ENCODE measurements at places on chromosomes 6 and 20.

DNA sequence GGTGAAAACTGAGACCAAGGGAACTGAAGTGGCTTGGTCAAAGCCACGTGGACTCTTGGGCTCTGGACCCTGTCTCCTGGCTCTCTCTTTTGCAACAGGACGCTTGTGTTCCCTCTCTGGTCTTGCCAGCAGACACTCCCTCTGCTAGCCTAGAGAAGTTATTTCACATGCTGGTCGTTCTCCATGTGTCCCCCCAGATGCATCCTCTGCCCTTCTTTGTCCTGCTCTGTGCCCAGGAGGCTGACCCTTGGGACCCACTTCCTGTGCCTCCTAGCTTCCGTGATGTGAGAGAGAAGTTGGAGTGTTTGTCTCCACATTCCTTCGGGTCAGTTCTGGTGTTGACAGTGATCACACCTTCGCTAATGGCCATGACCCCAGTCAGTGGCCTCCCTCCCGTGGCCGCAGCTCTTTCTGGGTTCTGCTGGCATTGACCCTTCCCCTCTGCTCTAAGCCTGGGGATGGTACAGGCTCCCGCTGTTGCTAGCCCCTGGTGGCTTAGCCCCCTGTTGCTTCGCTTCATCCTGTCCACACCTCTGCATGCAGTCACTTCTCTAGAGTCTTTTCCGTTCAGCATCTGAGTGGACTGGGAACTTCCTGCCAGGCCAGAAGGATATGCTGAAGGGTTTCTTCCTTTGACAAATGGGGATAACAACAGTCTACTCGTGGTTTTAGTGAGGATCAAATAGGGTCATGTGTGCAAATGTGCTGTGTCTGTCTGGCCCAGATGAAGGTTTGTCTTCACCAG, 70.1 kb upstream of the BMP2 start:
- DNase-seq = no peak

DNA sequence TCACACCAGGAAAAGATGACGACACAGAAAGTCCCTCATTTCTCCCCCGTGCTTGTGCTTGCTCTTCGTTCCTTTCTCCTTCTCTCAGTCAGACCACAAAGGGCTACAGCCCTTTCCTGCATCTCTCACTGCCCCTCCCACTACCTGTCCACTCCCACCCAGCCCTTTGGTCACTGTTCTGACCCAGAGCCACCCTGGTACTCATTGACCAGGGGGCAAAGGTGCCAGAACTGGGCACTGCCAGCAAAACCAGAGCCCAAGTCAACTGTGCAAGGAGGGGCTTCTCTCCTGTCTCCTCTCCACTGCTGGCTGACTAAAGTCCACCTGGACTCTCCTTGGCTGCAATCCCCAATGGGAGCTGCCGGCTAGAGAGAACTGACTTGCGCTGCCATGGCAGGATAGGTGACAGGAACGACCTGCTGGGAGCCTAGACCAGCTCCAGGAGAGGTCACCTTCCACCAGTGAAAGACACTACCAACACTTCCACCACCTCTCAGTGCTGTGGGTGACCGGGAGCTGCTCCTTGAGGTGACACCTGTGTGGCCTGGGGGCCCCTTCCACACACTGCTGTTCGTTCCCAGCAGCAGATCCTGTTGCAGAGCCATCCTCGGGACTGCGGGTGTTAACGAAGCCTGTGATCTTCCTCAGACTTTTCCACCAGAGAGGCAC, 32.8 kb downstream of the KCNK17 start:
- no peak for DNase-seq

GRCh38 chr20:9392892-9393857, 121.2 kb upstream of the LAMP5 start:
- DNase-seq = peak; percentile 65

DNA sequence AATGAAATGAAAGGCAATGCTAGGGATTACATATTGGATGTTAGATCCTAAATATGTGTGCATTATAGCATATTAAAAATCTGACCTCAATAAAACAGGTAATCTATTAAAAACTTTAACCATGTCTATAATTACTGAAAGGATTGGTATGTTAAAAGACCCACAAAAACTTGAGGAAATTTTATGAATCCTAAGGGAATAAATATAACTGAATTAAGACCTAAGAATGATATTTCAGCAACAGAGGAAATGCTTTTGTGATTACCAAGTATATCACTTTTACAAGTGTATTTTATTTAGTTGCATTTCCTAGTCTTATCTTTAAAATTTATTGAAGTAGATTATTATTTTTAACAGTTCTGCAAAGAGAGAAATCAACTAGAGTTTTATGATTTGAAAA, 571.5 kb downstream of the HDGFL1 start:
- no peak for DNase-seq

GRCh38 chr6:133632906-133633305, 256.0 kb upstream of the TCF21 start:
- DNase-seq = no peak

DNA sequence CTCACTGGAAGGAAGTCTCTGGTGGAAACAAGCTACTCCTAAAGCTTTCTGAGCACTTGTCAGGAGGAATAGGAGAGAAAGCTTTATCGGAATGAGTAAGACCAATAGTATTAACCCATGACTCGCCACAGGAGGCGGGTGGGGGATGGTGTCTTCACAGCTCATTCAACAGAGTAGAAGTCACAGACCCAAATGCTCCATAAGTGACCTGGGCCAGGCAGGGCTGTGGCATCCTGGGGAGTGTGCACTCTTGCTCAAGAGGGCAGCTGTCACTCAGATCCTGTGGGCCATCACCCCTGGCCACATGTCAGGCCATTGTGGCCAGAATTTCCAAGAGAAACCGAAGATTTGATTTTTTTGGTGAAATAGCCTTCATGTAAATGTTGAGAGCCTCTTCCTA, 116.0 kb downstream of the SYCP2 start:
- DNase-seq = no peak

GRCh38 chr20:47533518-47534062, 31.9 kb downstream of the NCOA3 start:
- DNase-seq = no peak

DNA sequence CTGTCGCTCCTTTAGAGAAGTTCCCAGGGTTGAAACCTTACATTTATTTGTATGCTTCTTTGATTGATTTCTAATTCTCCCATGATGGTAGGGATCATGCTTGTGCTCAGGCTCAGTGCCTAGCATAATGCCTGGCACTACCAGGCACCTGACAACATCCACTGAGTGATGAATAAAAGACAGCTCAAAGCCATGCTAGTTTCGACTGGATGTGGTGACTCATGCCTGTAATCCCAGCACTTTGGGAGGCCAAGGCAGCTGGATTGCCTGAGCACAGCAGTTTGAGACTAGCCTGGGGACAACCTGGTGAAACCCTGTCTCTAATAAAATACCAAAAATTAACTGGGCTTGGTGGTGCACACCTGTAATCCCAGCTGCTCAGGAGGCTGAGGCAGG, 11.6 kb upstream of the CD164 start:
- no peak for DNase-seq

DNA sequence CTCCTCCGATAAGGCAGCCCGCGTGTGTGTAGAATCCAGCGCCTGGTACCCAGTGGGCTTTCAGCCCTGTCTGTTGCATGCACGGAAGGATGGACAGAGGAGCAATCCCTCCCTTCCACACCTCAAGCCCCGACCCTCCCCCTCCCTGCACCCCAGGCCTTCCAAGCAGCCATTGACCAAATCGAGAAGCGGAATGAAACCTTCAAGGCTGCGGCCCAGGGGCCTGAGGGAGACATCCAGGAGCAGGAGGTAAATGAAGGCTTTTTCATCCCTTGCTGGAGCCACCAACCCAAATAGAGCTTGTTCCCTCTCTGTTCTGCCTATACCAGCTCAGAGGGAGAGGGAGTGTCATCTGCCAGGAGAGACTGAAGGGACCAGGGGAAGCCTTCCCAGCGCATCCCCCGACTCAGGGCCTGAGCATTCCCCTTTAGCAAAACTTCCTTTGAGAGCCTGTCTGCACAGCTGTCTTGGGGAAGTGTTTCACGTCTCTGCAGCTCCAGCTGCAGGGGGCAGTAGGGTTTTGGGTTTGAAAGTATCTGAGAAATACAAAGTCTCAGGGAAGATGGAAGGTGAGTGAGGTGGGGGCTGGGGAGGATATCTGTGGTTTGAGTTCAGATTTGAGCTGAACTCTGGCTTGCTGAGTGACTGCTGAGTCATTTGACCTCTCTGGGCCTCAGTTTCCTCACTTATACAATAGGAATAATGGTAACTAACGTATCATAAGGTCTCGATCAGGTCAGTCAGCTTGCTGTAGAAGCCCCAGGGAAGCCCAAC, 16.1 kb downstream of the FGD2 start:
- DNase-seq = peak; percentile 62

GRCh38 chr6:73823832-73824231, 127.8 kb downstream of the CD109 start:
- no peak for DNase-seq

GRCh38 chr6:75478929-75479328, 14.7 kb downstream of the FILIP1 start:
- no peak for DNase-seq

DNA sequence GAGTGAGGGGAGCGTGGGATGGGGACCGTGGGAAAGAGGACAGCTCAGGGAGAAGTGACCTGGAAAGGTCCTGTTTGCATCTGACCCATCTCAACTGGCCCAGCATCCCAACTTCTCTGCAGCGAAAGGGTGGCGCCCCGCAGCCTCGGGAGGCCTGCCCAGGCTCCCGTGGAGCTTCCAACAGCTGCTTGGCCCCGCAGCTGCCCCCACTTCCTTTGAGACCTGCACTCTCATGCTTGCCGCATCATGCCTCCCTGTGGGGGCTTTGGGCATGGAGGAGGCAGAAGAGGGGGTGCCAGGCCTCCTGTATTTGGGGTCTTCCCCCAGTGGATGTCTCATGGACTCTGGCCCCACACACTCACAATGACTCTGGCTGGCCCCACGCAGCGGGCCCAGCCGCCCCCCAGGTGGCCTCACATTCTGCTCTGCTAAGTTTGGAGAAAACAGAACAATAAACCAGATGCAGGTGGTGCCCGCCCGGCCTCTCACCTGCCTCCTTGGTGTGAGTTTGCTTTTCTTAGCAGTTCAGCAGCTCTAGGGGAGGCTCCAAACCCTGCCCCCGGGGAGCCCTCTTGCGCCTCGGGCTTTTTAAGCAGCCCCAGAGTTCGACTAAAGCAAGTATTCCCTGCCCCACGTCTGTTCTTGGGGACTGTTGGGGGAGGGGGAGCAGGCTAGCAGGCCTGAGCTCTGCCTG, 40.7 kb downstream of the CPXM1 start:
- no peak for DNase-seq

- no peak for DNase-seq
Observed at GRCh38 chr6:106847116-106847515, 127.4 kb downstream of the CD24 start.

GRCh38 chr6:113464536-113464935, 392.6 kb upstream of the MARCKS start:
- no peak for DNase-seq

- peak; percentile 66 for DNase-seq
Observed at GRCh38 chr6:37819802-37820717, 533 bp downstream of the ZFAND3 start.

DNA sequence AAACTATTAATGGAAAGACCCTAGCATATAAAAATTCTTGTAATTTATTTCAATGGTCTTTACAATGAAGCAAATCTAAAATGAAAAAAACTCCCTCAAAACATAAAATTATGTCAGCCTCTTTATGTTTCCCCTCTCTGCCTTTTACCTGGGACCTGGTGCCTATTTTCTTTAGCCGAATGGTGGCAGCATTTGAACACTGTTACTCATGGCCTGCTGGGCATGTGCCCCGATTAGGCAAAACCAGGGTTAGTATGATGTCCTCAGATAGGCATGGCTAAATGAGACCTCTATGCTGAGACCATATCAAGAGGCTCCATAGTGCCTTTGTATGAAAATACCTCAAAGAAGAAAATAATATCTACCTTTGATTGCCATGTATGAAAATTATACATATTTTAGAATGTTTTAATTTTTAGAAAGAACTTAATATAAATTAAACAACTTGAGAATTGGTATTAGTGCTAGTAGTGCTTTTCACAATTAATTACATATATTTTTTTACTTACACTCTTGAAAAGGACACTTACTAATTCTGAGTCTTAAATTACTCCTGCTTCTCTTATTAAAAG, 22.5 kb upstream of the C6orf58 start:
- no peak for DNase-seq

GRCh38 chr6:52157301-52157941, 28.8 kb upstream of the IL17A start:
- no peak for DNase-seq

DNA sequence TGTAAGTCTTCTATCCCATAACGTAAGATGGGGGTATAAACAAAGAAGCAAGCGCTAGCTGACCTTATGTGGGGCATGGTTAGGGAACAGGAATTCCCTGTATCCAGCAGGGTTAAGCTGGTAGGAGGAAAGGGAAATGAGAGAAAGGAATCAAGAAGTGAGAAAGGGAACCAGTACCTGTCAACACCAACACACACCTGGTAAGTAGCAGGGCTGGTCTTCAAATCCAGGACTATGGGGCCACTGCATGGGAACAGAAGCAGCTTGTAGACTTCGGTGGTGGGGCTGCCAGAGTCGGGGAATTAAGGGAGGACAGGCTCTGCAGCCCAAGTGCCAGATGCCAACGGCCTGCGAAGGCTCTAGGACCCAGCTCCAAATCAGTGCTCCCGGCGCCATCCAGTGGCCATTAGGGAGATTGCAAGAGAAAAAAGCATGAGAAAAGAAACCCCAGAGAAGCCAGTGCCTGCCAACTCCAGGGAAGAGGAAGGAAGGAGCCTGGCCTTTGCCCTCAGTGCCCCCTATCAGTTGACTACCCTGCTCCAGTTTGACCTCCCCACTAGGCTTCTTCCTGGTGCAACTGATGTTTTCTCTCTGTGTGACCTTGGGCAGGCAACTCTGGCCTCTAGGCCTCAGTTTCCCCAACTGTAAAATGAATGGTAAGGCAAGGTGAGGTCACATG, 15.8 kb upstream of the RBPJL start:
- peak; percentile 80 for DNase-seq

DNA sequence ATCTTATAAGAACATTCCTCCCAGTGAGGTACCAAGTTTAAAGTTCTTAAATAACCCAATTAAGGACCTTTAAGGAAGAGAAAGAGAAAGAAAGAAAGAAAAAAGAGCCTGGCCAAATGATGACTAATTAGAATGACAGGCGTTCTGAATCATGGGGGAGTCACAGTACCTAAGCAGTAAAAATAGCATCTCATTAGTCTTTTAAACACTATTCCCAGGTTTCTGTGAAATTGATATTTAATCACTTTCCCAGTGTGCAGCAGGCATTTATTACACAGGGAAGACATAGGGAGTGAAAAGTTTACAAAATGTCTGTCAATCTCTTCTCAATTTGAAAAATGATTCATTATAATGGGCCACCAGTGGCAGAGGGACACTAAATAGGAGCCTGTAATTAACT, 251.4 kb upstream of the MANEA start:
- DNase-seq = no peak

GRCh38 chr20:48339986-48340882, 487.6 kb downstream of the PREX1 start:
- DNase-seq = no peak

GRCh38 chr6:21099338-21100314, 493.9 kb upstream of the SOX4 start:
- DNase-seq = no peak

DNA sequence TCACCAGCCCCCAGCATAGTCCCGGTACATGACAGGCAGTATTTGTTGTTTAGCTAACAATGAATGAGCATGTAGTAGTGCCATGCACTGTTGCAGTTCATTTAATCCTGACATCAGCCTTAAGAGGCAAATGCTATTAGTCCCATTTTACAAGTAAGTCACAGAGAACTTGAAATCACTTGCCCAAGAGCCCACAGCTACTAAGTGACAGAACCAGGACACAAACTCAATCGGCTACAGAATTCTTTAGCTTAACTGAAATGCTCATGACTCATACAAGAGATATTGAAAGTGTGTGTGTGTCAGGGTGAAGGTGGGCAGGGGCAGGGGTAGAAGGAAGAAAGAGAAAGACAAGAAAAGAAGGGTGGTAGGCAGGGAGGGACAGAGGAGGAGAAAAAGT, 52.7 kb downstream of the UNC5CL start:
- DNase-seq = no peak
